ENCODE measurements at places on chromosomes 3 and 15.

GRCh38 chr3:10778492-10779292 is 37.3 kb upstream of the SLC6A11 start:
- no peak for ATAC-seq

DNA sequence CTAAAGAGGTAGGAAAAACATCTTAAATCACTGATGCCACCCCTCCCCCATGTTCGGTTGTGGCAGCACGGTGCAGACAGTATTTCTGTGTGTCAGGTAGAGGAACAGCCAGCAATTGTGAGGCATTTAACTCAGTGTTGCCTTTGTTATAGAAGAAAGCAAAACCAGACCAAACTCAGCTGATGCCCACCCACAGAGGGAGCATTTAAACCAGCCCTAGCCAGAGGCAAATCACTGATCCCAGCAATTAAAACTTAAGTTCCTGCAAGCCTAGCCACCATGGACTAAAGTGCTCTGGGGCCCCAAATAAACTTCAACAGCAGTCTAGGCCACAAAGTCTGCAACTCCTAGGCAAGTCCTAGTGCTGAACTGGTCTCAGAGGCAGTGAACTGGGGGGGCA is 94.5 kb downstream of the CFAP20DC start:
- ATAC-seq = no peak

DNA sequence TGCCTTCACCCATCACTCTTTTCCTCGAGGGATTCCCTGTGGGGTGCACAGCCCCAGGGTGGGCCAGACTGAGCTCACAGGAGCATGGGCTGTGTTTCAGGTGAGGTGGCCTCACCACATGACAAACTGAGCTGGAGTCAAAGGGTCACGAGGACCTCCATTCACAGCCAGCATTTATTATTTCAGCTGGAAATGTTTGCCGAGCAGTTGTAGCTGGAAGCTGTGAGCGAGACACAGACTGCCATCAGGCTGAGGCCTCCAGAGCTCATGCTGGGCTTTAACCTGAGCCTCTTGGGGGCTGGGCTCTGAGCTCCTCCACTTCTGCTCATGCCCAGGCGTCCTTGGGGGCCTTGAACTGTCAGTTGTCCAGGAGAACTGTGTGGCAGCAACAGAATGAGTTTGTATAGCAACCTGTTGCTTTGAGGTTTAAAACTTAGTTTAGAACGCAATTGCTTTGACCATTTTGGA is 57.5 kb downstream of the FLNB start:
- ATAC-seq = no peak

DNA sequence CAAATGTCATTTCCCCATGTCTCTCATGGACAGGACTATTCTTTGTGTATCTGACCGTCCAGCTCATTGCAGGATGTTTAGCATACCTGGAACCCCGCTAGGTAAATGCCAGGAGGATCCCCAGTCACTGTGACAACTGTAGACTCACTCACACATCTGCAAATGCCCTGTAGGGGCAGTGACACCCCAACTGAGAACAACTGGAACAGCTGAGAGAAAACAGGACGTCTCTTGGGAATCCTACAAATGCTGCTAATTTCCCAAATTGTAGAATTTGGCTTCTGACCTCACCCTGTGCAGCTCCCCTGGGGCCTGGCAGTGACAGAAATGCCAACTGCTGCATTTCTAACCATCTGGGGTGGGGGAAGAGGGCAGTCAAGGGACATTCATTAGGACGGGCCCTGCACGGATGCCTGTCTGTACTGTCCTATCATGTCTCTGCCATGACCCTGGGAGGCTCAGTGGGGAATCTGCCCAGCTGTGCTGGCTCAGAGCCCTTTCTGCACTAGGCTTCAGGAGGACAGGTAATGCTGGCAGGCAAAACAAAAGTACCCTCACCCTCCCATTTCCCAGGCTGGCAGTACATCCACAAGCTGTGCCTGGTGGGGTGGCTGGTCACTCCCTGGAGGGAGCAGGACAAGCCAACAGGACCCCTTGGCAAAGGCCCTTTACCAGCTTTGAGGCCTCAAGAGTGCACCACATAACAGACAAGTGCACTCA is 30.4 kb downstream of the RAB6B start:
- ATAC-seq = no peak

- ATAC-seq = no peak
Measured at GRCh38 chr3:81245501-81245900, 515.9 kb downstream of the GBE1 start.

DNA sequence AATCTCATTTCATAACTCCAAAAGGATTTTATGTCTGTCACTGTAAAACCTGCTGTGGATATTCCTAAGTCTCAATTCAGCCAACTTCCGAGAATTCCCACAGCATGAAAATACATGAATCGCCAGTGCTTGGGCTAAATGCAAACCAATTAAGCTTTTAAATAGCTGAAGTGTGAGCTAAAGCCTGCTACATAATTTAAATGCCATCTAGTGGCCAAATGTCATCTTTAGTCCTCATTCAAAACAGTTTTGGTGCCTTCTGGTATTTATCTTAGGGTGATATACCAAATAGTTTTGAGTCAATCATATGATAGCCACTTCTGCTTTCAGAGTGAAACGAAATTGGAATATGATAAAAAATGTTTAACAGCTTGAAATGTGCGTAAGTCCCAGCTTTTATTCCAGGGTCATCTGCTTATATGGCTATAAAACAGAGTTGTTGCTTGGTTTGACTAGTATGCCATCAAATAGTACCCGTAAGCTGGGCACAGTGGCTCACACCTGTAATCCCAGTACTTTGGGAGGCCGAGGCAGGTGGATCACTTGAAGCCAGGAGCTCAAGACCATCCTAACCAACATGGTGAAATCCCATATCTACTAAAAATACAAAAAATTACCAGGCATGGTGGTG is 41.8 kb upstream of the CCNL1 start:
- peak; percentile 71 for ATAC-seq

DNA sequence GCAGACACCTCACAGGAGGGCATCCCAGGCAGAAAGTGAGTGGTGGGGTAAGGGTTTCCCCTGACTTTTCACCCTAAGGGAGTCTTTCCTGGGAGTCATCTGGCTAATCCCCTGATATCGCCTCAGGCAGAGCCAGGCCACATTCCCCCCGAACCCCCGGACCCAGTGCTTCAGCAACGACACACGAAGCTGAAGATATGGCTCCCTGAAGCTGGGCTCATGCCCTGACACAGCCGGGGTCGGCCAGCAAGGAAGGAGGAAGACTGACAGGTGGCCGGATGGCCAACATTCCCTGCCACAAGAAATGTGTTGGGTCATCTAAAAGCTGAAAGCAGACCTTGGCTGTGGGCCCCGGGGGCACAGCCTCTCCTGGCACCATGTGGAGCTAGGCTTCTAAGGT is 14.4 kb downstream of the CHST13 start:
- ATAC-seq = no peak

- no peak for ATAC-seq
Measured at GRCh38 chr15:54083991-54084390, 105.8 kb downstream of the UNC13C start.

DNA sequence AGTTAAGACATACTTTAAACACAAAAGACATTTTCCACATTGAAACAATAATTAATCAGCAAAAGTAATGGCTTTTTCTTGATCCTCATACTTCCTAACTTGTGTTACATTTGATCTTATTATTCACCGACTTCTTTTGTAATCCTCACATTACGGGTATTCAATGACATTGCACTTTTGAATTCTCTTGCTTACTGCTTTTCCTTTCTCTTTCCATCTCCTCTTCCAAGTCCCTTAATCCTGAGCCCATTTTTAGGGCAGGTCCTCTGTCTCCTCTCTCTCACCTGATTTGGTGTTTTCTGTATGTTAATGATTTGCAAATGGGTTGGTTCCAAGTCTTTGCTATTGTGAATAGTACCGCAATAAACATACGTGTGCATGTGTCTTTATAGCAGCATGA is 48.5 kb upstream of the RAP2B start:
- no peak for ATAC-seq

- ATAC-seq = no peak
Measured at GRCh38 chr15:101463270-101463669, 26.2 kb downstream of the PCSK6 start.

- ATAC-seq = no peak
Measured at GRCh38 chr3:139941580-139941979, 6.6 kb downstream of the CLSTN2 start.

- peak; percentile 81 for ATAC-seq
Measured at GRCh38 chr3:136644212-136644611, 108.0 kb downstream of the STAG1 start.

- ATAC-seq = no peak
Measured at GRCh38 chr15:96583671-96584070, 253.2 kb downstream of the NR2F2 start.

GRCh38 chr3:144487011-144487410 is 515.4 kb downstream of the DIPK2A start:
- no peak for ATAC-seq

- ATAC-seq = no peak
Measured at GRCh38 chr3:132174500-132174899, 139.7 kb upstream of the CPNE4 start.

DNA sequence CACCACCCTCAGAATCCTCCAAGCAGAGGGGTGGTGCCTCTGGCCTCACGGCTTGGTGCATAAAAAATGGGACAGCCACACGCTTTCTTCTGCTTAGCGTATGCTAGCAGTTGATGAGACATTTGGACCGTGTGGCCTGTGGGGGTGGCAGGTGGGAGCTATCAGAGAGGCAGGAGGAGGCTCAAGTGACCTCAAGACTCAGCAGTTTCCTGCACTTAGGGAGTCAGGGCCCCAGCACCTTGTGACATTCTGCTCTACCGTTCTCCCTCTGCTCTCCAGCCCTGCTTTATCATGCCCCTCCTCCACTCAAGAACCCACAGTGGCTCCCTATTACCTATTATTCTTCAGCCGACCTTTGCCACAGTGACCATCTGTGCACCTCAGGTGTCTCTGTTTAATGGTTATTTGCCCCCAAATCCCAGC is 41.0 kb upstream of the CGNL1 start:
- ATAC-seq = no peak

- ATAC-seq = no peak
Measured at GRCh38 chr3:158121295-158121694, 11.4 kb downstream of the RSRC1 start.

DNA sequence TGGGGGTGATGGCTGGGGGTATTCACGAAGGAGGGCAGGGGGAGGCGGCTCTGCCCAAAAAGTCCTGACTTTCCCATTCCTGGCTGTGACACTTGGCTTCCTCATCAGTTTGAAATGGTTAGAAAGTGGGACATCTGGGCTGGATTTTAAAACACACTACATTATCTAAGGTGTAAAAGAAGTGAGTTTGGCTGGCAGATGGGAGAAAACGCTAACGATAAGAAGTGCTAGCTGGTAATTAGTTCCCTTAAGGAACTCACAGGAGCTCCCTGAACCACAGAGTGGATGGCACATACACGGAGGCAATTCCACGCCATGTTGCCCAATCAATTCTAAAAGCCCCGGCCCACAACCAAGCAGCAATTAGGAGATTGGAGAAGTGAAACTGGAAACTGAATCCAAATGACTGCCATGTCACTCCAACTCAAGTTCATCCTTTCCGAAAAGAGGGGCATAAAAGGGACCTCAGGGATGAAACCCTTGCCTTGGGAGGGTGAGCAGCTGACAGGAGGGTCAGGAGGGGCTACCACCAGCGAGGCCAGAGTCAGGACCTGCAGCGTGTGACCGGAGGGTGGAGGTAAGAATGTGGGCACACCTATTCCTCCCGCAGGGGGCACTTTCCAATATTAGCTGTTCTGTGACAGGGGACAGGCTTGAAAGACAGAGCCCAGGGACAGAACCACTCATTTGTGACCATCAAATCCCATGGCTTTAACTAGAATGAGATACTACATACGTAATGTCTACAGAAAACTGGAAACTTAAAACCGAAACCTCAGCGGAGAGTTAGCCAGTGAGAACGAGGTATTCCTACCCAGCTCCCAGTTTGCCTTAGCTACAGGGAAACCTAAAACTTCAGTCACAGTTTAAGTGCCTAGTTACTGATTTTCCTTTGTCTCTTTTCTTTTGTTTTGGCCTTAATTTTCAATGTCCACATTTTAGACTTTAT is 95.3 kb upstream of the OXTR start:
- no peak for ATAC-seq

- ATAC-seq = no peak
Measured at GRCh38 chr3:16329036-16329825, 64.2 kb downstream of the OXNAD1 start.

GRCh38 chr3:11588755-11589154 is 55.0 kb downstream of the VGLL4 start:
- no peak for ATAC-seq

DNA sequence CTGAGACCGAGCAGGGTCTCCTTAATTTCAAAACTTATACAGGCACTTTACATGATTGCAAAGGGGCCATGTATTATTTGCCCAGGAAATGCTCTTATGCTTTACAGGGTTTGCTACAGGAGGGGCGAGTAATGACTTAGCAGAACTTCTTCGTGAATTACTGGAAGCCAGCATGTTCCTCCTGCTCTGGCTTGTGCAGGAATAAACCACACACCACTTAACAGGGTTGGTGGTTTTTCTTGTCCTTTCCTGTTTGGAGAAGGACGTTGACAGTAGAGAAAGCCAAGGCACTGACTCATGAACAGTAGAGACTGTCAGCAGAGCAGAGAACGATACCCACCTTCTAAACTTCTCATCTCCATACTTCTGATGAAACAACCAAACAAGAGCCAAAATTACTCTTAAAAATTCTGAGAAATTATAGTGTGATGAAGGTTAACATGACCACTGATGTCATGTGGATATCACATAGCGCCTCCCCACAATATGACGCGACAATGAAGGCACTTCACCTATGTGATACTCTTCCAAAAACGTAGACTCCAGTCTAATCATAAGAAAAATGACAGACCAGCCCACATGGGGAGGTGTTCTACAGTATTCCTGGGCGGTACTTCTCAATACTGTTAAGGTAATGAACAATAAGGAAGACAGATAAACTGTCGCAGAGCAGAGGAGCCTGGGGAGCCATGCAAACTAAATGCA is 24.7 kb upstream of the MCTP2 start:
- no peak for ATAC-seq

GRCh38 chr15:22253676-22254408 is 173.5 kb downstream of the OR4M2 start:
- no peak for ATAC-seq

GRCh38 chr15:72306211-72306785 is 13.7 kb downstream of the CELF6 start:
- no peak for ATAC-seq

GRCh38 chr3:134111616-134112015 is 81.9 kb upstream of the SLCO2A1 start:
- no peak for ATAC-seq

DNA sequence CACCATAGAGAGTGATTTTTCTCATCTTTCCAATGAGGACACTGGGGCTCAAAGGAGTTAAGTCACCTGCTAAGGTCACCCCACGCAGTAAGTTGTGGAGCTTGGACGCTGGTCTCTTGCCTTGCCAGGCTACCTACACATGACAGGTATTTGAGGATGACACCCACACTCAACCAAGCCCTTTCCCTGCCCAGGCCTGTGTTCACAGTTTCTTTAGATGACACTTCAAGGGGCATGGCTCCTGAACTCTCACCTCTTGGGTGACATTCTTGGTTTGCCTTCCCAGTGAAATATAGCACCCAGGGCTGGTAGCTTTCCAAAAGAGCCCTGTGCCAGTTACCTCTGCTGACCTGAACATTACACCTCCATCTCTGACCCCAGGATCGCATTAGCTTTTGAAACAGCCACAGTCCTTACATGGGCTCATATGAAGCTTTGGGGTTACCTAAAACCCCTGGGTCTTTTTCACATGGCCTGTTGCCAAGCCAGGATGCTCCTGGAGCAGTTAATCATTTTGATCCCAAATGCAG is 148.0 kb downstream of the RPLP1 start:
- ATAC-seq = no peak

Data from SK-N-SH treated with all-trans-retinoic acid at 6 μM for 48 hours (cell line).